ENCODE measurements at places on chromosomes 7 and 10. TPM values are rescaled to one million over a fixed set of nuclear protein-coding genes. Genes with fewer than 3 reads are reported as not detected.
A peak's percentile ranks its signal among the peaks of the same experiment; 100 is the strongest.

DNA sequence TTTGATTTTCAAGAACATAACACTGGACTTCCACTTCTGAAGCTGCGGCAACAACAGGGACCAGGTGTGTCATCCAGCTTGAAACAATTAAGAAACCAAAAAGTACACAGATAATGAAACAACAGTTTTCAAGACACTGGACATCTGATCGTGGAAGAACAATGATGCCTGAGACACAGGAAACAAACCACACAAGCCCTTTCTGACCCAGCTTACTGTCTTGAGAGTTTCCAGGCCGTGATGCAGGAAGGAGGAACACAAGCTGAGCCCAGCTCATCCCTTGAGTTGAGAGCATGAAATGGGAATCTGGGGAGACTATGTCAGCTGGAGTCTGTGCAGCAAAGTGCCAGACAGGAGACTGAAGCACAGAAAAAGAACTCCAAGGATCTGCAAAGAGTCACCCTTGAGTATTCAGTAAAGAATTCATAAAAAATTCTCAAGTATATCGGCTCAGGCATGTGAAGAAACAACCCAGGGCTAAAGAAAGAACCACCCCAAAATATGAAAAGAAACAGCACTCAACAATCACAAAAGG lies 91.6 kb downstream of the RNF32 start:
- no peak for DNase-seq

DNA sequence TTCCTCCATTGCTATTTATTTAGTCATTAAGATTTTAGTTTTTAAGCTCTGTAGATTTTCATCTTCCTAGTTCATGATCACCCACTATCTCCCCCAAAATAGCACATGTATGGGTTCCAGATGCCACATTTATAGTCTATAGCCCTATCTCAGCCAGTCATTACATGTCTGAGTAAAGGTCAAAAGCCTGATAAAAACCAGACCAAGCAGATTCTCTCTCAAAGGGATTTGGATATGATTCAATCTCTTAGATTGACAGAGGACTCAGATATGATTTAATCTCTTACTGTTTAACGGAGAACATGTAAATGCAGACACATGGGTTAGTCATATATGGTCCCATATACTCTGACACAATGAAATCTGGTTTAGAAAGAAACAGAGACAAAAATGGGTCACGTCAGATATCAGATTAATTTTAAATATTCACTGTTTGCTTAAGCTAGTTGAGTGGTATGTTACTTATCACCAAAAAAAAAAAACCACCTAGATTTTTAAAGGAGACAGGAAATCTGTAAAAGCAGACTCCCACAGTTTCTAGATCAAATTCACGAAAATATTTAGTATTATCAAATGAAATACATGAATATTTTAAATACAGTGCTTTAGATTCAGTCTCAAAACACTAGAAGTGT lies 107.0 kb upstream of the LRRN3 start:
- no peak for DNase-seq

DNA sequence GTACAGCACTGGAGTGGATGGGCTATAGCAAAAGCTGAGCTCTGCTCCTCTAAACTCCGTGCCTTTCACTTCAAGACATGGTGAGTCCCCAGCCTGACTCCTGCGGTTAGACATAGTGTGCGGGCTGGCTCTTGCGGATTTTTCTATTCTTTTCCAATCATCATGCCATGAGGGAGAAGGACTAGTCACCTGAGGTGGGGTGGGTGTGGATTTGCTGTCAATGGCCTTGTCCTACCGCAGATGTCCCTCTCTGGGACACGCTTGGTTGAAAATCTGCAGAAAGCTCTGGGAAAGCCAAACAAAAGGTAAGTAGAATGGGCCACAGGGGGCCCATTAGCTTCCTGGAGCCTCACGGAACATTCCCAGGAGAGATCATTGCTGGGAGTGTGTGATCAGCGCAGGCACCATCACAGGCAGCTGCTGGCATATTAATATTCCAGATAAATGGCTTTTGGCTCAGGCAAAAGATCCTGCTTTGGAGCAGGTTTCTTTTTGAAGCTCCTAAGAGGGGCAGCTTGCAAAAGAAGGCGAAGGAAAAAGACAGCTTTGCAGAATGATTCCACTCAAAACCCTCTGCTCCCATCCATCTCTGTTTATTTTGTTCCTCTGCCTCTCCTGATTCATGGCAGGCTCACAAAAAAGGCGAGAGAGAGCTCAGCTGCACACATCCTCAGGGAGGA lies 509.0 kb upstream of the ZMIZ1 start:
- no peak for DNase-seq

GRCh38 chr10:47161465-47161864 lies 138.5 kb upstream of the GDF10 start:
- DNase-seq, result no peak

DNA sequence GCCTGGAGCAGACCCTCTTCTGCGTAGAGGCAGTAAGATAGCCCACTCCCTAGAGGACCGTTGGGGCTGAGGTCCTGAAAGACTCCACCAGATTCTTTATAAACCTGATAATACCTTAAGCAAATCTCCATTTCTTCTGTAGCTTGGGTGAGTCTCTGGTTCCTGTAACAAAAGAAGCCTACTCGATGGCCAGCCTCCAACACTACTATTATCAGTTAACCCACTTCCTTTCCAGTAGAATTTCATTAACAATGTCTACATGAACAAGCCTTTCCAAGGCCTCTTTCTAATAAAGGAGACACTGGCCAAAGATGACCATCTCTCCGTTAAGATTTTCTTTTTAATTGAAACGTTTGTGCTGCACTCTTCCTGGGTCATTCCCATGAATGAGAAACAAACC lies 201.7 kb upstream of the KCTD7 start:
- no peak for DNase-seq

- DNase-seq, result peak; percentile 11
Observed at GRCh38 chr7:114973147-114973546, 51.3 kb downstream of the MDFIC start.

- DNase-seq, result no peak
Observed at GRCh38 chr7:91850455-91850854, 30.0 kb downstream of the MTERF1 start.

Gene STEAP1
- 80.7 TPM for total RNA-seq

Gene NKX2-3
- total RNA-seq, result not detected

Gene HMX2
- total RNA-seq, result 6.0 TPM

Measured in MG63 (cell line).